Common myeloid progenitor, CD34-positive (primary cell): ENCODE measurements at places on chromosomes 6 and 20.

- DNase-seq, result no peak
These were observed 57.0 kb downstream of the UBE3D start for GRCh38 chr6:83008626-83009025.

DNA sequence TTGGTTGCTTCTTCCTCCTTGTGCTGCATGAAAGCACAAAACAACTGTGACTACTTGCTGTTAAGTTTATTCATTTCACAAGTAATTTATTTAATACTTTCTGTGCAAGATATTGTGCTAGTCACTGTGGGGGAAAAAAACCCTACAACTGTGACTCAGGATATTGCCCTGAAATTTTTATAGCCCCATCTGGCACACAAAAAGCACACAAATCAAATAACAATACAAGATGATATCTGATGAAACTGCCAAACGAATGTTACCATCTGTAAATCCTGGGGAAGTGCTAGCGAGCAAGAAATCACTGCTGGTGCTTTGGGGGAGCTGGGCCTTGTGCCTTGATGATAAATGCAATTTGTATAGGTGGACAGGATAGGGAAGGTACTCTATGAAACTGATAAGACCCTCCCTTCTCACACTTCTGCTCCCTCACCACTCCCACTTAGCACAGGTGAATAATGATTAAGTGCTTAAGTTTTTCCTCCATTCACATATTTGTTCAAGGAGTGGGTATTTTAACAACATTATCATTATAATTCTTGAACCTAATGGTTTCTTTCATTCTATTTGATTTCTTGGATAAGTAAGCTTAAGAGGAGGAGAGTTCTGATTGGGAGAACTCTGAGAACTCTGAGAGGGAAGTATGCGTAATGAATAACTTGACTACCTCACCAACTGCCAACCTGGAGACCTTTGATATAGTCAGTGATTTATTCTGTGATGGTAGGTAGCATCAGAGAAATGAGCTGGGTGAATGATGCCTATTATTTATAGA is 115.3 kb downstream of the RTN4IP1 start:
- peak; percentile 86 for DNase-seq

- no peak for DNase-seq
These were observed 23.7 kb downstream of the SULF2 start for GRCh38 chr20:47761482-47762047.

DNA sequence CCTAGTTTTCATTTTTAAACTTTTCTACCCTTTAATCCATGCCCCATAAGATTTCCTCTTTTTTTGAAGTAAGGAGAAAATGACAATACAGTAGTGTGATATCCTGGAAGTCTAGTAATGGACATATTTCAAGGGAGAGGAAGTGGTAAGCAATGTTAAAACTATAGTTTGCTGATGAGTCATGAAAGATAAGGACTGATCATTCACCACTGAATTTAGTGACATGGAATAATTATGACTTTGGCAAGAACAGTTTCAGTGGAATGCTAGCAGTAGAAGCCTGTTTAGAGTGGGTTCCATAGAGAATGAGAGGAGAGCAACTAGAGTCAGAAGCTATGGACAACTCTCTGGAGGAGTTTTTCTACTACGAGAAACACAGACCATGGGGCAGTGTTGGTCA is 24.9 kb upstream of the SLC2A12 start:
- DNase-seq, result peak; percentile 21

- DNase-seq, result no peak
These were observed 86.8 kb downstream of the CDK19 start for GRCh38 chr6:110728501-110728900.

- DNase-seq, result no peak
These were observed 82.4 kb downstream of the CDH26 start for GRCh38 chr20:60040471-60041162.

DNA sequence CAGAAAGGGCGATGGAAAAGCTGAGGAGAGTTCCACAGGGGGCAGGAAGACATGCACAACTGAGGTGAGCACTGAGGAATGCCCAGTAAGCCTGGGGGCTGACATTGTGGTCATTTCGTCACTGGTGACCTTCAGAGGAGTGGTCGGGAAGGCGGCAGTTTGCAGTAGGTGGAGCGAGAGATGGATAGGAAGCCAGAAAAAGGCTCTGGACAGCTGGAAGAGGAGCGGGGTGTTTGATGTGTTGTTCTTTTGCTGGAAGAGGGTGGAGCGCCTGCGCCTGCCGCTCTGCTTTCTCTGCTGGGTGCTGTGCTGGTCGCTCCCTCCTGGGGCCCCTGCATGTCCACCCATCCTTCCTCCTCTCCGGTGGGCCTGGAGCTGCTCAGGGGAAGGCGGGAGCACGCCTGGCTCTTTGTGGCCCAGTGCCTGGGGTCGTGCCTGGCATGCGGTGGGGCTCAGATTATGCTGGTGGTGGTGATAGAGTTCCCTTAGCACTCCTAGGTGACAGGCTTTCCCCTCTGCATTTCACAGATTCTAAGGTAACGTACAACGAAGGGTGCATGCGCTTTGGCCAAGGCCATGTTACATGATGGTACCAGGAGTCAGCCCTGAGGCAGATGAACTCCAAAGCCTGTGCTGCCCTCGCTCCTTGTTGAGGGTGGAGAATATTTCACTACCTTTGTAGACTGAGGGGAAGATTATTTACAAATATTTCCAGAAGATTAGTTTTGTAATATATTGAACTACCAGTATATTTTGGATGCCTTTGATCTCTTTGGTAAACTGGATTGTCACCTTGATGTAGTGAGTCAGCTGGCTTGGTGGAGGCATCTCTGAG is 20.9 kb downstream of the ARID1B start:
- DNase-seq, result no peak

DNA sequence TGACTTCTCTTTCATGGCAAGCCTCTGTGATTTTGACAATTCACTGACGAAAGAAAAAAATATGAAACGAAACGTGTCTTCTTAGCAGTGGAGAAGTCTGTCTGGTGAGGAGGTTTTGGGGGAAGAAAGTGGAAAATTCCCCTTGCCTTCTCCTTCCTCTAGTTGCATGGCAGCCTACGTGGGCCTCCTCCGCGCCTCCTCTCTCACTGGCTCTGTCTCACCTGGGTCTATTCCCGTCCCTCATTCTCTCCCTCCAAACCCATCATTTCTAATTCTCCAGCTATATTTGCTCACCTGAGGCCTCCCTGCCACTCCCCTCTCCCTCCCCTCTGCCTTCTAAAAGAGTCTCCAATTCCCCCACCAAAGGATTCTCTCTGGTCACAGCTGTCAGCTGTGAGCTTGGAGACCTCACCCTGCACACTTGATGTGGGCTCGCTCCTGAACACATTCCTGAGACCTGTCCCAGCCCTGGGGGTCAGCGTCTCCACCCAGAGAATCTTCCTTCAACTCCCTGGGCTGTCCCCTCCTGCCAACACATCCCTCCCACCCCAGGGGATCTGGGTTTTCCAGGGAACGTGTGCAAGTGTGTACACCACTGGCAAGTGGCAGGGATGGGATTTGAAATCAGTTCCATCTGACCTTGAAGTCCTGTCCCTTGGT is 159.6 kb upstream of the PMEPA1 start:
- DNase-seq, result no peak

GRCh38 chr6:32889533-32889932 is 35.5 kb downstream of the PSMB9 start:
- no peak for DNase-seq

- DNase-seq, result peak; percentile 32
These were observed 963 bp downstream of the DDRGK1 start for GRCh38 chr20:3203315-3204123.

DNA sequence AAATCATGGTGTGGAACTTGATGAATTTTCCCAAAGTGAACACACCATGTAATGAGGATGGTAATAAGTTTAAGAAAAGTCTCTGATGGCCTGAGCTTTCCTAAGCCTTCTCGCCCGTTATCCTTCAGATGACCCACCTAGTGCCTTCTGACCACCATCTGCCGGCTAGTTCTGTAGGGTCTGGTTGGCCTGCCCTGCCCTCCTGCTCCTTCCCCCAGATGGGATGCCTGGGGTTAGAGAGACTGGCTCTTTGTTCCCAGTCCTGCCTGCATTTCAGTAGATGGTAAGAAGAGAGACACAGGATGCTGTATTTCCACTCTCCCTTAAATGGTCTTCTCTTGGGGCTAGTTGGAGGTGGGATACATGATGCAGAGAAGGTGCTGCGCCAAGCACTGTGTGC is 43.0 kb downstream of the TIAM2 start:
- no peak for DNase-seq

GRCh38 chr6:144264270-144265060 is 20.7 kb upstream of the UTRN start:
- no peak for DNase-seq

DNA sequence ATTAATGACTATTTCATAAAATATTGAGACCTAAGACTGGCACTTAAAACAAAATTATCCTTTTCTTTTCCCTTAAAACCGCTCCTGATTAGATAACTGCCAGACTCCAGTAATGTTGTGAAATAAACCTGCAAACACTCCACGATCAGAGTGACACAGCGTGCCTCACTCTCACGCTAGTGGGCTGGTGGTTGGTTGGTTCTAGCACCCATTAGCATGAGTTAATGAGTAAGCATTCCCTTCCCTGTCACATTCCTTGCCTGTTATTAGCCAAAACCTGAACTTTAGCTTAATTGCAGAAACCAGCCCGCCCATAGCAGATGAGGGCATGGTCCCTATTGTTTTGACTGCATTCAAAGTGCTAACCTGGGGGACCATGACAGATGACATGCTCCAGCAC is 193.4 kb downstream of the CD83 start:
- no peak for DNase-seq

DNA sequence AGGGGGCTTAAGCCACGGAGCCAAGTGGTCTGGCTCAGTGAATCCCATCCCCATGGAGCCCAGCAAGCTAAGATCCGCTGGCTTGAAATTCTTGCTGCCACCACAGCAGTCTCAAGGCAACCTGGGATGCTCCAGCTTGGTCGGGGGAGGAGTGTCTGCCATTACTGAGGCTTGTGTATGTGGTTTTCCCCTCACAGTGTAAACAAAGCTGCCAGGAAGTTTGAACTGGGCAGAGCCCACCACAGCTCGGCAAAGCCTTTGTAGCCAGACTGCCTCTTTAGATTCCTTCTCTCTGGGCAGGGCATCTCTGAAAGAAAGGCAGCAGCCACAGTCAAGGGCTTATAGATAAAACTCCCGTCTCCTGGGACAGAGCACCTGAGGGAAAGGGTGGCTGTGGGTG is 25.5 kb upstream of the IL20RA start:
- no peak for DNase-seq

GRCh38 chr20:5402903-5403531 is 86.3 kb upstream of the PROKR2 start:
- peak; percentile 13 for DNase-seq

DNA sequence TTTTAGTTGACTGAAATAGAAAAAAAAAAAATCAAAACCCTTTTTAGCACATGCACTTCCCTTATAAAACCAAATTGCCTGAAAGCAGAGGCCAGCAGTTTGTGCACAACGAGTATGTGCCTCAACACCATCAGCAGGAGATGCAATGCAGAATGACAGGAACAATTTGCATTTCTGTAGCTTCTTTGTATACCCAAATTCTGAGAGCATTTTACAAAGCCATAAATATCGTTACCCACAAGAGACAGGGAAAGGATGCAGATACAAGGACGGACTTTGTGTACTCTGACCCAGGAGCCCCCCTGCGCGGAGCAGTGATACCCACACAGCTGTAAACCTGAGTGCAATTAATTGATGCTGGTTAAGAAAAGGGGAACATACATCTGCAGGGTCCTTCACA is 285.6 kb downstream of the PRKN start:
- no peak for DNase-seq

GRCh38 chr6:36484736-36485135 is 41.9 kb downstream of the KCTD20 start:
- DNase-seq, result no peak

- DNase-seq, result no peak
These were observed 5.4 kb downstream of the VNN2 start for GRCh38 chr6:132752255-132752654.

DNA sequence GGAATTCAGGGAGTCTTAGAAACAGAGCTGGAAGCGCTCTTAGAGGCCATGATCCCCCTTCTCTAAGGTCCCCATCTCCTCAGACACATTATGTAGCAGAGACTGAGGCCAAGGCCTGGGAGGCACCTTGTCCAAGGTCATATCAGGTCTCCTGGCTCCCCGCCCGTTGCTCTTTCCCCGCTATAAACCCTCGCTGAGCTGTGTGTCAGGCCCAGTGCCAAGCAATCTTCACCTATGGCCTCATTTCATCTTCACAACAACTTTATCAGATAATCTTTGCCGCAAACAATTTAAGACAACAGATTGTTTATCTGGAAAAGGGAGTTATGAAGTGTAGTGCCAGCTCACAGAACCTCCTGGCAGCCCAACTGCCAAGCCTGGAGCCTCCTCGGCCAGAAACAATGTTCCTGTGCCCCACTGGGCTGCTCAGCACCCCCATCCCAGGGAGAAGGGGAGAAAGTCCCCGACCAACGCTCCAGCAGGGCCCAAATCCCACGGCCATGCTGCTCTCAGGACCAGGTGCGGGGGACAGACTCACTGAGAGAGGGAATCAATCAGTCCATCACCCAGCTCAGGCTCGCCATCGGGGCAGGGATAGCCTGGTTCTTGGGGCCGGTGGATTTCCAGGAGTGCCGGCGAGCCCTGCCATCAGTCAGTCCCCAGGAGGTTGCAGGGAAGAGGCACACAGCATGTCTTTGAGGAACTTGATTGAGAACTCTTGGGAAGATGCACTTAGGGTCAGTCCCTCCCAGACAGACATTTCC is 16.9 kb upstream of the FANCE start:
- DNase-seq, result no peak

DNA sequence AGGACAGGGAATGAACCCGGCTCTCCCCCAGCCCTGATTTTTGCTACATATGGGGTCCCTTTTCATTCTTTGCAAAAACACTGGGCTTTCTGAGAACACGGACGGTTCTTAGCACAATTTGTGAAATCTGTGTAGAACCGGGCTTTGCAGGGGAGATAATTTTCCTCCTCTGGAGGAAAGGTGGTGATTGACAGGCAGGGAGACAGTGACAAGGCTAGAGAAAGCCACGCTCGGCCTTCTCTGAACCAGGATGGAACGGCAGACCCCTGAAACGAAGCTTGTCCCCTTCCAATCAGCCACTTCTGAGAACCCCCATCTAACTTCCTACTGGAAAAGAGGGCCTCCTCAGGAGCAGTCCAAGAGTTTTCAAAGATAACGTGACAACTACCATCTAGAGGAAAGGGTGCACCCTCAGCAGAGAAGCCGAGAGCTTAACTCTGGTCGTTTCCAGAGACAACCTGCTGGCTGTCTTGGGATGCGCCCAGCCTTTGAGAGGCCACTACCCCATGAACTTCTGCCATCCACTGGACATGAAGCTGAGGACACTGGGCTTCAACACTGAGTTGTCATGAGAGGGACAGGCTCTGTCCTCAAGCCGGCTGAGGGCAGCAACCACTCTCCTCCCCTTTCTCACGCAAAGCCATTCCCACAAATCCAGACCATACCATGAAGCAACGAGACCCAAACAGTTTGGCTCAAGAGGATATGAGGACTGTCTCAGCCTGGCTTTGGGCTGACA is 28.8 kb upstream of the ZBP1 start:
- no peak for DNase-seq

GRCh38 chr6:10970731-10971130 is 73.4 kb downstream of the ELOVL2 start:
- DNase-seq, result no peak

- DNase-seq, result no peak
These were observed 114.7 kb downstream of the SASH1 start for GRCh38 chr6:148457137-148457842.
